A549 treated with dexamethasone at 1 μM for 4 hours (cell line): ENCODE measurements at places on chromosomes 1 and 21. TPM values are rescaled to one million over a fixed set of nuclear protein-coding genes. Genes with fewer than 3 reads are reported as not detected.

TMEM79 gene
- 4.8 to 8.1 TPM (median 7.4 TPM) in 5 replicates for total RNA-seq

TTC34 gene
- 0.02 to 0.05 TPM (median 0.04 TPM) in 5 replicates for total RNA-seq

FALEC gene
- 0.19 to 0.24 TPM in 2 of 5 replicates, not detected in the others for total RNA-seq

NCAM2 gene
- not detected in 5 replicates for total RNA-seq

GCSAML gene
- total RNA-seq = not detected in 5 replicates

MYBPH gene
- 0.05 TPM in 1 of 5 replicates, not detected in the others for total RNA-seq

NBPF4 gene
- total RNA-seq = 0.06 to 0.14 TPM (median 0.07 TPM) in 4 of 5 replicates, not detected in the other

VWA5B1 gene
- total RNA-seq = not detected in 5 replicates

PAPPA2 gene
- total RNA-seq = 0.01 to 0.02 TPM (median 0.01 TPM) in 4 of 5 replicates, not detected in the other

SPOCD1 gene
- total RNA-seq = 2.8 to 4.4 TPM (median 3.9 TPM) in 5 replicates

KRTAP12-2 gene
- total RNA-seq = not detected in 5 replicates

ADGRL4 gene
- not detected in 5 replicates for total RNA-seq

C1orf94 gene
- total RNA-seq = 0.03 TPM in 1 of 5 replicates, not detected in the others

PIK3C2B gene
- total RNA-seq = 5.0 to 9.8 TPM (median 9.1 TPM) in 5 replicates

NIBAN1 gene
- total RNA-seq = 0.85 to 1.2 TPM (median 1.1 TPM) in 5 replicates
